ENCODE measurements at places on chromosomes 3 and 15.

- DNase-seq: no peak
Measured at GRCh38 chr3:185365291-185366073, 2.5 kb downstream of the MAP3K13 start.

- DNase-seq: no peak
Measured at GRCh38 chr3:155153242-155154186, 73.4 kb downstream of the MME start.

GRCh38 chr15:84690342-84690741, 25.6 kb downstream of the SEC11A start:
- no peak for DNase-seq

DNA sequence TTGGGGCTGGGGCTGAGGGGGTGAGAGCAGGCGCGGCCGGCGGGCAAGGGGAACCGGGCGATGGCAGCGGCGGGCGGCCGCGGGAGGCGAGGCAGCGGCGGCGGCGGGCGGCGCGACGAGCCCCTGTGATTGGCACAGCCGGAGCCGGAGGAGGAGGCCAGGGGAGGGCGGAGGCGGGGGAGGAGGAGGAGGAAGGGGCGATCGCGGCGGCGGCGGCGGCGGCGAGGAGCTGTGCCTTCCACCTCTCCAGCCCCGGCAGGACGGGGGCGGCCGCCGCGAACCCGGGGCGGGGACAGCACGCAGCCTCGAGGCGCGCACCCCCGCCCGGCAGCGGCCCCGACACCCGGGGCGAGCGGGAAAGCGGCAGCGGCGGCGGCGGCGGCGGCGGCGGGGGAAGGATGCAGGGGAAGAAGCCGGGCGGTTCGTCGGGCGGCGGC, at the start of gene SLCO3A1:
TSS of gene SLCO3A1 (plus strand) at position 198 of the 437 bp plus-strand sequence.
- DNase-seq: no peak

DNA sequence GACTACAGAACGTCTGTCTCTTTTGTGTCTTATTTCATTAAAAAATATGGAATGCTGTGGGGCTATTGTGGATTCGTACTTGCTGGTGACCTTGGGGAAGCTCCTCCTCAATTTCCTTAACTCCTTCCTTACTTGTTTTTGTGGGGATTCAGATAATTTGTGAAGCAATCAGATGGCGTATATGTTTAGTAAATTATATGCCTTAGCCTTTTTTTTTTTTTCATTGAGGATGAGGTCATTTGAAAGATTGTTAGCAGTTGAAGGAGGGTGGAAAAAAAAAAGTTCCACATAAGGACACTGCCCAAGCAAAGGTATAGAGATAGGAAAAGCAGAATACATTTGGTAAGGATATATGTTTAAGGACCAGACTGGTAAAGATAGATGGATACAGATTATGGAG, 3.3 kb downstream of the RNF13 start:
- DNase-seq: no peak

- DNase-seq: no peak
Measured at GRCh38 chr3:70177881-70178645, 134.4 kb downstream of the MDFIC2 start.

DNA sequence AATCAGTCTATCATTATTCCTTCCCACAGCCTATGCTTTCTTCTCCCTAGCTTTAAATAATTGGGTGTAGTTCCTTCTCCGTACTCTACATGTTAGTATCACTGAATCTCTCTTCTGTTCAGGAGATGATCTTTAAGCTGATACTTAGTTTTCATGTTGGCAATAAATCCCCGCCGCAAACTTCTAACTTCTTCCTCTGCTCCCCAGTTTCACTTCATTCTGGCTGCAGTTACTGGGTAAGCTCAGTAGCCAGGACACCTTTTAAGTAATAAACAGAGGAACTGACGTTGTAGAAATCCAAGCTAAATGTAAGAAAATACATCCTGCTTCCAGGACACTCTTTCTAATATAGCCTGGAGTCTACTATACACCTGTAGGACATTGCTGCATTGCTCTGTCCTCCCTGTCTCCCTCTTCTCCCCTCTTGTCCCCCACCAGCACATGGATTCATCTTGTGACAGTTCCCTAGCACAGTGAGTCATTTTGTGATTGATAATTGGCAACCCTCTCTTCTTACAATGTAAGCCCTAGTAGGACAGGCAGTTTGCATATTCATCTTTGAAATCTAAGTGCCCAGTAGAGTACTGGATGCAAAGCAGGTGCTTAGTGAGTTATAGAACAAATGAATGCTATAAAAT, 598.2 kb downstream of the UNC13C start:
- DNase-seq: no peak
